Activated naive CD8-positive, alpha-beta T cell treated with anti-CD3 and anti-CD28 coated beads, Interleukin-2, amount 10 ng/mL, durations not matched to agents 7 days and 5 days (primary cell): ENCODE measurements at places on chromosomes 3 and 15. TPM values are rescaled to one million over a fixed set of nuclear protein-coding genes. Genes with fewer than 3 reads are reported as not detected.

HTR3D gene
- total RNA-seq, result not detected

DIPK2A gene
- total RNA-seq, result 17.1 TPM

BCHE gene
- total RNA-seq, result not detected

CHRM5 gene
- total RNA-seq, result not detected

DNA sequence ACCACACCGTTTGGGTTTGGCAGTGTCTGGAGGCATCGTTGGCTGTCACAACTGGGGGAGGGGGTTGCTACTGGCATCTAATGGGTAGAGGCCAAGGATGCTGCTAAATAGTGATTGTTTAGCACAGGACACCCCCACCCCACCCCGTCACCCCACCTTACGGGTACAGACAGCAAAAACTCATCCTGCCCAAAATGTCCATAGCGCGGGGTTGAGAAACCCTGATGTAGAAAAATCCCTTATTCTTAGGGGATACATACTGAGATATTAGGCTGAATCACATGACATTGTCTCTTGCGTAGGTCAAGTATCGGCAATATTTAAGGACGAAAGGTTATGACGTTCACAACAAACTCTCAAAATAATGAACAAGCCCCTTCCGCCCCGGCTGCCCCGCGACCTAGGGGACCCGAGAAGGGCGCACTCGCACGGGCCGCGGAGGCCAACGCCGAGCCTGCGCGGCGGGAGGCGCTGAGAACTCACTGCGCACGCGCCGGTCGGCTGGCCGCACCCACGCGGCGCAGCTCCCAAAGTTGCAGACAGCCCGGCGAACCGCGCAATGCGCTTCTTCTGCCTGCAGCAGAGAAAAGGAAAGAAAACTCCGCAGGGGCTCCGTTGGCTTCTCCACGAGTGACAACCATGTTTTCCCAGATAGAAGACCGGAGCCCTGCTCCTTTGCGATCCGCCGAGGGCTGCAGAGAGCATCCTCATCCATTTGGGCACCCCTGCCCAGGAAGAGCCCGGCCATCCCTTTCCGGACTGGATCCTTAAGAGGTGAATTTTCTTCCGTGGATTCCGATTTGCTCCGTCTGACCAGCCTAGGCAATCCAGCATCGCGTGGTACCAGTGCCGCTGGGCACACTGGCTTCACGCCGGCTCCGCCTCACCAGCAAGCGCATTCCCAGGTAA is 136.8 kb upstream of the CCDC54 start:
- H3K4me1 ChIP-seq, result peaks cover 13% of the 10 kb centered on the region
- peak overlapping the region; percentile 54 for H3K27ac ChIP-seq
- H3K36me3 ChIP-seq, result peaks cover 2% of the 10 kb centered on the region
- DNase-seq, result peak; percentile 85
- H3K4me3 ChIP-seq, result peak overlapping the region; percentile 94
- peaks cover 12% of the 10 kb centered on the region for H3K27me3 ChIP-seq

DNA sequence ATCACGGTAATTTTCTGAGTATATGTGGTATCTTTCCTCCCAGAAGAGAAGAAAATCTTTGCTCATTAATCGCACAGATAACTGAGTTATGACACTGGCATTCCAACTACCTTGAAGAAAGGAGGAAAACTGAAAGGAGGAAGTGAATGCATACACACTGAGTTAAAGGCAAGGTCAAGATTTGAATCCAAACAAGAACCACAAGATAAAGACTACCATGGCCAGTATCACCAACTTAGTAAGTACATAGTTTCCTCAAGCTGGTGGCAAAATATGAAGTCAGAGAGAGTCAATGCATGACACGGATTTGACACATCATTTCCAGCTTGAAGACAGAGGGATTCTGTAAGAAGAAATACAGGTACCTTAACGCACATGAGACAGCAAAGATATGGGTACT is 287.5 kb downstream of the ULK4 start:
- no peak overlapping the region for H3K4me3 ChIP-seq
- no peaks in the 10 kb centered on the region for H3K27me3 ChIP-seq
- H3K36me3 ChIP-seq, result no peaks in the 10 kb centered on the region
- H3K4me1 ChIP-seq, result no peaks in the 10 kb centered on the region

GRCh38 chr3:37479981-37480380 is 305.6 kb upstream of the LRRFIP2 start:
- H3K4me1 ChIP-seq, result no peaks in the 10 kb centered on the region
- DNase-seq, result no peak
- H3K27me3 ChIP-seq, result peaks cover 23% of the 10 kb centered on the region
- H3K4me3 ChIP-seq, result no peak overlapping the region

GRCh38 chr15:99275525-99276128 is 24.3 kb downstream of the LRRC28 start:
- no peak overlapping the region for H3K4me3 ChIP-seq
- H3K4me1 ChIP-seq, result peaks cover 20% of the 10 kb centered on the region
- peaks cover 16% of the 10 kb centered on the region for H3K36me3 ChIP-seq

DNA sequence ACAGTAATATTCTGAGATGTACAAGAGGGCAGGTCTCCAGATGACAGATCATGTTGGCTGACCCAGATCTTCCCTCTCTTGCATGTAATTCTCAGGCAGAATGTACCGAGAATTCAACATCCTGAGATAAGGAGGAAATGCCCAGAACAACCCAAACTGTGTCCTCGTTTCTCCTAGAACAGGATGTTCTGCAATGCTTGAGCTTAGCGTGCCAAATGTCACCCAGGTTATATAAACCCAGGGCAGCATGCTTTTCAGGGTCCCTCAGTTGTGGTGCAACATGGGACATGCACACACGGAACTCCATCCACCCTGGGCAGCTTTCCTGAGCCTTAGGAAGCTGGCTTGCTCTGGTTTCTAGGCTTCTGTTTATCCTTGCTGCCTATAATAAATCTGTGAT is 102.1 kb upstream of the CMC1 start:
- H3K4me1 ChIP-seq, result no peaks in the 10 kb centered on the region
- peaks cover 2% of the 10 kb centered on the region for H3K27me3 ChIP-seq
- H3K36me3 ChIP-seq, result no peaks in the 10 kb centered on the region
- H3K27ac ChIP-seq, result no peak overlapping the region
- DNase-seq, result no peak
- H3K4me3 ChIP-seq, result no peak overlapping the region

- H3K27me3 ChIP-seq, result peaks cover 5% of the 10 kb centered on the region
- no peaks in the 10 kb centered on the region for H3K36me3 ChIP-seq
- no peak overlapping the region for H3K4me3 ChIP-seq
- no peak for DNase-seq
Observed at GRCh38 chr3:109137761-109138160, 1.2 kb downstream of the C3orf85 start.

GRCh38 chr3:179860275-179861107 is 176.2 kb downstream of the PEX5L start:
- no peak overlapping the region for H3K27ac ChIP-seq
- no peak overlapping the region for H3K4me3 ChIP-seq
- H3K27me3 ChIP-seq, result peaks cover 7% of the 10 kb centered on the region

- H3K36me3 ChIP-seq, result no peaks in the 10 kb centered on the region
- no peak overlapping the region for H3K27ac ChIP-seq
- H3K4me3 ChIP-seq, result no peak overlapping the region
- no peak for DNase-seq
- no peaks in the 10 kb centered on the region for H3K4me1 ChIP-seq
Observed at GRCh38 chr3:137105277-137105977, 147.6 kb downstream of the IL20RB start.

- DNase-seq, result no peak
- H3K36me3 ChIP-seq, result peaks cover 3% of the 10 kb centered on the region
- H3K4me1 ChIP-seq, result peaks cover 36% of the 10 kb centered on the region
- no peak overlapping the region for H3K27ac ChIP-seq
- H3K27me3 ChIP-seq, result no peaks in the 10 kb centered on the region
Observed at GRCh38 chr3:12948371-12948770, 107.0 kb upstream of the RPL32 start.

DNA sequence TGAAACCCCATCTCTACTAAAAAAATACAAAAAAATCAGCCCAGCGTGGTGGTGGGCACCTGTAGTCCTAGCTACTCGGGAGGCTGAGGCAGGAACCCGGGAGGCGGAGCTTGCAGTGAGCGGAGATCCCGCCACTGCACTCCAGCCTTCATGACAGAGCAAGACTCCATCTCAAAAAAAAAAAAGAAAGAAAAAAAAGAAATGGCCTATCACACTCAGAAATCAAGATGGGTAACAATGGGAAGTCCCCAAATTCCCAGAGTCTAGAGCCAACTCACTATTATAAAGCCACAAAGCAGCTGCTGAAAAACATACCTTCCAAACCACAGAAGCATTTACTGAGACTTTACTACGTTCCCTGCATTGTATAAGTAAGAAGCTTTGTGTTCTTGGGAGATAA is 7.5 kb downstream of the HDGFL3 start:
- H3K27ac ChIP-seq, result no peak overlapping the region
- peaks cover 20% of the 10 kb centered on the region for H3K27me3 ChIP-seq
- no peaks in the 10 kb centered on the region for H3K36me3 ChIP-seq
- DNase-seq, result no peak
- peaks cover 18% of the 10 kb centered on the region for H3K4me1 ChIP-seq

- peak overlapping the region; percentile 94 for H3K27ac ChIP-seq
- no peaks in the 10 kb centered on the region for H3K27me3 ChIP-seq
- H3K36me3 ChIP-seq, result peaks cover 10% of the 10 kb centered on the region
Observed at GRCh38 chr15:63970621-63971426, 75.5 kb downstream of the DAPK2 start.

DNA sequence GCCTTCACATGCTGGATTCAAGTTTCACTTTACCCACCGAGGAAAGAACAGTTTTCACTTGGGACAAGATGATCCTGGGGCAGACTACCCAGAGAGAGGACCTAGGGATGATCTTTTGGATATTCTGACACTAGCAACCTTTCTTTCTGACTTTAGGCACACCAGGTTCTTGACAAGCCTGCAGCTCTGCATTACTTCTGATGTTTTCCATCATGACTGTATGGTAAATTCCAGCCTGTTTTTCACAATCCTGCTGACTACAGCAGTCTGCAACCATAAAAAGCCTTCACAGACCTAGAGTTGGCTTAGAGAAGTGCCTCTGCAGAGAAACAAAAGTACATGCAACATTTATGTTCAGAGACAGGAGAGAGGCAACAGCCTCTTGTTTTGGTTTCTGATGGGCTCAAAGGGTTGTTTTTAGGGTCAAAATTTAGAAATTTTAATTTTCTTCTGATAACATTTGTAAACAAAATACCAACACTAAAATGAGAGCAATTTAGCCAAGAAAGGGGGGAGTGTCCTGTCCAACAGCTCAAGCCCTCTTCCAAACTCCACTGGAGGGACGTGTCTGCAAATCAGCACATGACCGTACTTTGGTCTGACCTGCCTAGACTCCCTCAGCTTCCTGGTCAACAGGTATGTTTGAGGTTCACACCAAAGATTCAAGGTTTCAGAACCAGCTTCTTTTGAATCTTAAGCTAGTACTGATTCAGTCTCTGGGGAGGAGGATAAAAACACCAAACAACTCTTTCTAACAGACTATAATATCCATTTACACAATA is 799 bp downstream of the ABI3BP start:
- DNase-seq, result no peak
- H3K4me3 ChIP-seq, result no peak overlapping the region
- H3K27me3 ChIP-seq, result peaks cover 21% of the 10 kb centered on the region
- H3K4me1 ChIP-seq, result no peaks in the 10 kb centered on the region
- no peaks in the 10 kb centered on the region for H3K36me3 ChIP-seq

- H3K4me3 ChIP-seq, result no peak overlapping the region
- H3K27me3 ChIP-seq, result no peaks in the 10 kb centered on the region
- no peaks in the 10 kb centered on the region for H3K4me1 ChIP-seq
- H3K36me3 ChIP-seq, result peaks cover 23% of the 10 kb centered on the region
- H3K27ac ChIP-seq, result no peak overlapping the region
- DNase-seq, result no peak
Observed at GRCh38 chr15:71821547-71822129, 11.3 kb downstream of the NR2E3 start.

GRCh38 chr3:113769551-113769950 is 22.7 kb downstream of the ATP6V1A start:
- DNase-seq, result no peak
- no peaks in the 10 kb centered on the region for H3K27me3 ChIP-seq
- H3K27ac ChIP-seq, result no peak overlapping the region
- H3K4me1 ChIP-seq, result peaks cover 8% of the 10 kb centered on the region
- H3K4me3 ChIP-seq, result no peak overlapping the region

DNA sequence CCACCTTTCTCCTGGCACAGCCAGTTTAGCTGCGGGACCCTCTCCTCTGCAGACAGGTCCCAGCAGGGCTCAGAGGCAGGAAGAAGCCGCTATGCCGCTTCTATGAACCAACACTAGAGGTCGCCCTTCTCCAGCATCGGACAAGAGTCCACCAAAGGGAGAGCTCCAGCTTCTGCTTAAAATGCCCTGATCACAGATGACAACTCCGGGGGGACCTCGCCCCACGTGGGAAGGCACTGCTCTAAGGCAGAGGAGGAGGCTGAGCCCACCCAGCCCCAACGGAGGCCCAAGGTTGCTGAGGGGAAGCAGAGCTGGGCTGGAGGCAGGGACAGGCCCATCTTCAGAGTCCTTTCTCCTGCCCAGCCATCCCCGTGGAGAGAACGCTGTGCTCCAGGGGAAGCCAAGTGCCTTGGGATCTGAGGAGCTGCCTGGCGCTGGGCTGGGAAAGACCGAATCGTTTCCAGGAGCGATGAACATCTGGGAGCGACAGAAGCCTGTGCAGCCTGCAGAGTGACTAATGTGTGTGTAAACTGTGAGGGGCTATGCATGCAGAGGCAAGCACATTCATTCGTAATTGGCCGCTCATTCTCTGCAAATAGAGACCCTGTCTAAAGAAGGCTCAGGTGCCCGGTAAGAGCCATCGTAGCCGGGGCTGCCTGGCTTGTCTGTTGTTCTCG is 43.5 kb upstream of the BDH1 start:
- peak; percentile 71 for DNase-seq
- no peak overlapping the region for H3K4me3 ChIP-seq
- peaks cover 8% of the 10 kb centered on the region for H3K36me3 ChIP-seq

DNA sequence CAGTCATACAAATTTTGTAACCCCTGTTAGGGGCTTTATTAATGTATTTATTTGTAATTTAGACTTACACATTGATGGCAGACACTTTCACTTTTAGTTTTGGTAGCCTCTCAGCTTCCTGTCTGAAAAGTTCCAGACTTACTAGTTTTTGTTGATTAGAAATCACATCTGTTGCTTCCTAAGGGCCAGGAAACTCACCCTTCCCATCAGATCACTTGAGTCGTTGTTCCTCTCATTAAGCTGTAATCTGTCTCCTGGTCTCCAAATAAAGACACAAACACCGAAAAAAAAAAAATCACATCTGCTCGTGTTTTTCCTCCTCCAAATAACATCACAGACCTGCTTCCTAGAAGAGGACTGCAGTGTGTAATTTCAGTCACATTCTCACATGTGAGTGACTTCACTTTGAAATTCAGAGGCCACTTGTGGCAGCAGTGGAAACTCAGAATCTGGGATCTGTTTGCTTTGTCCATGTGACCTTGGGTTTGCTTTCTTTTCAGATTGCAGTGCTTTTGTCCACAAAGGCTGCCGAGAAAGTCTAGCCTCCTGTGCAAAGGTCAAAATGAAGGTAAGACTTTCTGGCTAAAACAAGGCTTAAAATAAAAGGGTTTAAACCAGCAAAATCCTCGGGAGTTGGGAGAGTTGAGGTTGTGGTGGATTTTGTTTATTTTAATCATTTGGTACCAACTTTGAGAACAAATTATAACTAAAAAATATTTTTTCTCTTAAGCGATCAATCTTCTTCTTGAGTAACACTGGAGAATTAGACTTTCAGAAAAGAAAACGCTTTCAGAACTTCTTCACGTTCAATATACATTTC is 87.0 kb downstream of the KLHL25 start:
- no peaks in the 10 kb centered on the region for H3K27me3 ChIP-seq
- no peak for DNase-seq
- peaks cover 34% of the 10 kb centered on the region for H3K36me3 ChIP-seq

- peak overlapping the region; percentile 87 for H3K4me3 ChIP-seq
- peaks cover 71% of the 10 kb centered on the region for H3K4me1 ChIP-seq
- peak; percentile 89 for DNase-seq
- H3K27me3 ChIP-seq, result no peaks in the 10 kb centered on the region
Observed at GRCh38 chr3:14431917-14432834, 29.8 kb downstream of the SLC6A6 start.
